ENCODE measurements at places on chromosomes 1 and 21.

GRCh38 chr1:199123615-199124014 lies 484.8 kb downstream of the PTPRC start:
- DNase-seq = no peak

- DNase-seq = no peak
These were observed 136.7 kb upstream of the RAVER2 start for GRCh38 chr1:64608005-64608650.

- no peak for DNase-seq
These were observed 54.3 kb upstream of the TRAPPC10 start for GRCh38 chr21:43957611-43958362.

- no peak for DNase-seq
These were observed 8.9 kb downstream of the CITED4 start for GRCh38 chr1:40853113-40853884.

GRCh38 chr21:43015906-43016540 lies 41.7 kb downstream of the PKNOX1 start:
- no peak for DNase-seq

DNA sequence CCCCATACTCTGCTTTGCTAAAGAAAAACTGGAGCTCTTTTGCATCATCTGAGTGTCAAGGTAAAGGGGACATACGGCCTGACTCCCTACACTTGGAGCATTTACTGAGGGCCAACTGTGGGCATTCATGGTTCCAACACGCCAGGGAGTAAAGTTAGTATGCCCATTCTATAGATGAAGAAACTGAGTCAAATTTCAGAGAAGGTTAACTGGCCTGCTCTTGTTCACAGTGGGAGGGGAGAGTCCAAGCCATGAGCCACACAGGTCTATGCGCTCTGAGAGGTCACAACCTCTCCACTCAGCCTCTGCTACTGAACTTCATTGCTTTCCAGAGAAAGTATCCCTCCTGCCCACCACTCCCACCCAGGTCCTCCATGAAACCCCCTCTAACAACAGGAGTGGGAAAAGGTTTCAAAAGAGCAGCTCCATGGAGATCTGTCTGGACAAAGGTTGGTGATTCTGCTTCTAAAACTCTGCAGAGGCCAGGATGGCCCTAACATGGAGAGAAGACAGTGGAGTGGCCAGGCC lies 6.8 kb upstream of the KCNN3 start:
- no peak for DNase-seq

- DNase-seq = no peak
These were observed 25.3 kb downstream of the WLS start for GRCh38 chr1:68206848-68207689.
